ENCODE measurements at places on chromosomes 5 and 9.

GRCh38 chr5:146586752-146587151, 70.8 kb upstream of the GPR151 start:
- no peak for DNase-seq

GRCh38 chr9:14303100-14303499, 10.8 kb downstream of the NFIB start:
- no peak for DNase-seq

GRCh38 chr9:116674210-116674980, 12.7 kb upstream of the TRIM32 start:
- no peak for DNase-seq

- DNase-seq = no peak
Observed at GRCh38 chr5:91141642-91142041, 241.5 kb downstream of the ARRDC3 start.

GRCh38 chr5:128483738-128484137, 54.3 kb downstream of the FBN2 start:
- peak; percentile 85 for DNase-seq

DNA sequence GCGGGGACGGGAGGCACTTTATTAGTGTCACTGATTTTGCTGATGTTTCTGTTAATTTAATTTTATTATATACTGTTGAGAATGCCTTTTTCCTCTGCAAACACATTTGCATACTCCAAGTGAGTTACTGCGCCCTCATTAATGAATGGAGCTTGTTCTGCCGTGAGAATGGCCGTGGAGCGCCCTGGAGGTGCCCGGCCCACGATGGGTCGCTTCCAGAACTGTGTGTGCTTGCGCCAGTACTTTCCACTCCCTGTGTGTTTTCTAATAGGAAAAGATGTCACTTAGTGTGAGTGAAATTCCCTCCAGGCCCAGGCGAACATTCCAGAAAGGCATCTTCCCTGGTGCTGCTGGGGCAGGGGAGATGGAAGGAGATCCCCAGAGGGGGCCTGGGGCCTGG, 30.1 kb downstream of the NDUFS6 start:
- no peak for DNase-seq

DNA sequence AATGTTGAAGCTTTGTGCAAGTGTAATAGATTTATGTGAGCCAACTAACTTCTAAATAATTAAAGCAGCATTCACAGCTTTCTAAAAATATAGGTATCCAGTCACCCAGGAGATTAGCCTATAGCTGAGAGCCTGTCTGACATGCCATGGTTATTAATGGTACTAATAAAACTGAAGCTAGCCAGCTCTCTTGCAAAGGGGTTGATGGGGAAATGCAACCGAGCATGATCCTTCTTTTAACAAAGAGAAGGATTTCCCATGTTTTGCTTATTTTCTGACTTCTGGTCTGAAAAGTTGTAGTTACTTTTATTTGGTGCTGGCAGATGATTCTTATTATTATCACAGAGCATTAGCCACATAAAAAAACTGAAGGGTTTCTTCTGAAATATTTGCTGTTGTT, 488.7 kb upstream of the CYLC2 start:
- DNase-seq = peak; percentile 1

- DNase-seq = no peak
Observed at GRCh38 chr9:117034866-117035265, 347.8 kb downstream of the TRIM32 start.

GRCh38 chr5:53448851-53449250, 31.6 kb upstream of the FST start:
- peak; percentile 3 for DNase-seq

Measured in amniotic epithelial cell (primary cell).